A172 (cell line): ENCODE measurements at places on chromosomes 2 and 18.

DNA sequence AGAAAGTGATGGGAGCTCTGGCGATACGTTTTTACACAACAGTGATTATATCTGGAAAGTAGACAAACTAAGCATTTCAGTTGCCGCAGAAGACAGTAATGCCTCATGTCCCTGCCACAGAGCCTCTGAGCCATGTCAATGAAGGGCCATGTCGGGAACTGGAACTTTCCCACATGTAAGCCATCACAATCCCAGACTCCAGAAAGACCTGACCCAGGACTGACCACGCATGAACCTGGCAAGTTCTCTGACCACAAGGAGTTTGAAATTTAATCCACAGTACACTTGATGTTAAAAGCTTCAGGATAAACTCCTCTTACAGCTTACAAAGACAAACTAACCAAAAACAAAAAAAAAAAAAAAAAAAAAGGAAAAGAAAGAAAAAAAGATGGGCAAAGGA lies 267.3 kb downstream of the SLC8A1 start:
- no peak for DNase-seq

GRCh38 chr2:6993229-6993640 lies 76.0 kb downstream of the RNF144A start:
- no peak for DNase-seq

DNA sequence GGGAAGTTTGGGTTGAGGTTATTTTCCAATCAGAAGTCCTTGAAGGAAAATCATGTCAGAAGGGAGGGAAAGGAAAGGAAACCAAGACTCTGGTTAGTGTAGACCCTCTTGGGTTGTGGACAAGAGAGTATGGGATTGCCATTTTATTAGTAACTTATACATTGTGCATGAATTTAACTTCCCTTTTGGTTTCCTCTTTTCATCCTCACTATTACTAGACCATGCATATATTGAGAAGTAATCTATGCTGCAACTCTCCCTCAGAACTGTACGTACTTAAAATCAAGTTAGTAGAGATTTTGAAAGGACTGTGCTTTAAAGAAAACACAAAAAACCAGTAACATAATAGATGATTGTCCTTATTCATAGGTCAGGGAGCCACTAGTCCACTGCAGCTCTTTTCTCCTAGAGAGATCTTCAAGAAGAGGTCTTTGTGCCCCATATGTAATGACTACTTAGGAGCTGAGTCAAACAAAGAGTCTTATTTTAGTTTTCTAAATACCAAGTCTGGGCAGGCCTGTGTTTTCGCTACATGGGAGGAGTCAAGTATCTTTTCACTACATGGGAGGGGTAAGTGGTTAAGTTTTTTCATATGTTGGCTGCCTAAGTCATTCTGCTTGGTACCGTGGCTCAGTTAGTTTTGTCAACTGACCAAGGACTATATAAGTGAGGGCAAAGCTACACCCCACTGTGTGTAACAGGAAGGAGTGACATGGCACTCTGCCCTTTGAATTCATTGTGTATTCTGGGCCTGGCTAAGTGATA lies 25.2 kb upstream of the FAM117B start:
- no peak for DNase-seq

- peak; percentile 85 for DNase-seq
These were observed 206.7 kb downstream of the SH3RF3 start for GRCh38 chr2:109335631-109336176.

DNA sequence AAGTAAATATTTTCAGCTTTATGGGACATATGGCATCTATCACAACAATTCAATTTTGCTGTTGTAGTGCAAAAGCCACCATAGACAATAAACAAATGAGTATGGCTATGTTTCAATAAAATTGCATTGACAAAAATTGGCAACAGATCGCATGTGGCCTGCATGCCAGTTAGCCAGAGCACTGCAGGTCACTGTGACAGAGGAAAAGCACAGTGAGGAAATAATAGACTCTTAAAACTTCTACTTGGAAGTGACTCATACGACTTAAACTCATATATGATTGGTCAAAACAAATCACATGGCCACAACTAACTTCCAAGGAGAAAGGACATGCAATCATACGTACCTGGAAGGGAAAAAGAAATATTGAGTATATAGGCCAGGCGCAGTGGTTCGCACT lies 44.4 kb downstream of the EXOC6B start:
- peak; percentile 67 for DNase-seq

DNA sequence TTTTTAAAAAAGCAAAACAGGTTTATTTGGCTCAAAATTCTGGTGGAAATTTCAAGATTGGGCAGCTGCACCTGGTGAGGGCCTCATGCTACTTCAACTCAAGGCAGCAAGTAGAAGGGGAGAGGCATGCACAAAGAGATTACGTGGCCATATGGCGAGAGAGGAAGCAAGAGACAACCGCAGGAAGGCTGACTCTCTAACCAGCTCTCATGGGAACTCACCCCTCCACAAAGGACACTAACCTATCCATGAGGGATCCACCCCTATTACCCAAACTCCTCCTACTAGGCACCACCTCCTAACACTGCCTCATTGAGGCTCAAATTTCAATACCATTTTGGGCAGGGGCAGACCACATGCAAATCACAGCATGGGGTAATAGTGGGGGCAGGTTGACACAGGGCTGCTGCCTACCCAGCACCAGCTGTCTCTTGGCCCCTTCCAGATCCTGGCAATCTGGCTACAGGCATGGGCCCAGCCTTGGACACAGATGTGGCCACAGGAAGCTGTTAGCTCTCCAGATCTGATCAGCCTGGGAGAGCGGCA lies 2.0 kb upstream of the CAPN10 start:
- no peak for DNase-seq

DNA sequence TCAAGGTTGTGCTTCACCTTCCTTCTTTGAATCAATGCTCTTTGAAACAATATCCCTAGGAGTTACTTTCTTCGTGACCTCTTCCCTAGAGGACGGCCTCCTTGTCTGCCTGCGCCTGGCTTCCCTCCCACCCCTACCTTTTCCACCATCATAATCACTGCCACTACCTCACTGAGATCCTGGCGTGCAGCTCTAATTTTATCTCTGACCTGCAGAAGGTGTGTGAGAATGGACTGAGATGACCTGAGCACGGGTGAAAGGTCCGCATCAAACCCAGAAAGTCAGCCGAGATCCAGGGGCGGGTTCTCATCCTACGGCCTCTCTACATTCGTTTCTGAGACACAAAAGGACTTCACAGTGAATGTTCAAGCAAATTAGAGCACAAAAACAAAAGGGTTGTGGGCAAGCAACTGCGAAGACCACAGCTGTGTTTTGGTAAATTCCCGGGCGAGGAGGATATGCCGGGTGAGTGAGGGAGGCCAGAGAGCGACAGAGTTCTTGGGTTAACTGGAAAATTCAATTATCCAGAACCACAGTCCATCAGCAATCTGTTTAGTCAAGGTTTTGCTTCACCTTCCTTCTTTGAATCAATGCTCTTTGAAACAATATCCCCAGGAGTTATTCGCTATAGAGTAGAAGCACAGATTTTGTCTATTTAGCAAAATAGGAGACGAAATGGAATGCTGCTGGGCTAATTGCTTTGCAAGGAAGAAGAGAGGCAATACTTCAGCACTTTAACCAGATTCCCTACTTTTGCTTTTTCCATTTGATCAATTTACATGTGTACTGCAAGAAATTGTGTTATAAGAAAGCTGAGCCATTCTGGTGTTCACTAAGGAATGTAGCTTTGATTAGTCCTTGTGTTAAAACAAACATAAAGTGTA lies 212.6 kb downstream of the ACKR3 start:
- no peak for DNase-seq

DNA sequence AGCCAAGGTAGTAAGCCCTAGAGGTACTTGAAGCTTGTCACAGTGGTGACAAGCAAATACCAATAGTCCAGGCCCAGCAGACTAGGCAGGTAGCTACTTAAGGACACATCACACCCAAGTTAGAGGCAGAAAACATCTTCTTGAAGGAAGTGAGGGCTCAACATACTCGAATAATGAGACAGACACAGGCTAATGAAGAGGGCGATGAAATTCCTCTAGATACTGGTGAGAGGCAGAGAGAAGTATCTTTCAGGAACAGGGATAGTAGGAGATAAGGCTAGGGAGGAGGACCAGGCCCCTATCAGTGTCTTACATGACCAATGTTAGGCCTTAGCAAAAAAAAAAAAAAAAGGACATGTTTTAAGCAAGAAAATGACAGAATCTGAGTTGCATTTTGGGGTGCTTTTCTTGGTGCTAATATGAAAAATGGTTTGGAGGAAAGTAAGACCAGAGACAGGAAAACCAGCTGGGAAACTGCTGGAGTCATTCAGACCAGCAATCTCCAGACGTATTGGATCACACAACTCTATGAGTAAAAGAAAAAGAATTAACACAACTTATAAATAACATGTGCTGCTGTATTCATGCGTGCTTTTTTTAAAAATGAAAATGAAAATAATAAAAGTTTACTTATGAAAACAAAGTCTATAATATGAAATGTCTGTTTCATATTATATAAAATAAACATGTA lies 37.7 kb downstream of the COBLL1 start:
- no peak for DNase-seq

- peak; percentile 74 for DNase-seq
These were observed 602.9 kb downstream of the NYAP2 start for GRCh38 chr2:226002438-226002837.

- no peak for DNase-seq
These were observed 591.0 kb downstream of the EPHA4 start for GRCh38 chr2:220980966-220981675.

GRCh38 chr2:230060672-230061293 lies 7.9 kb downstream of the SLC16A14 start:
- DNase-seq = no peak

DNA sequence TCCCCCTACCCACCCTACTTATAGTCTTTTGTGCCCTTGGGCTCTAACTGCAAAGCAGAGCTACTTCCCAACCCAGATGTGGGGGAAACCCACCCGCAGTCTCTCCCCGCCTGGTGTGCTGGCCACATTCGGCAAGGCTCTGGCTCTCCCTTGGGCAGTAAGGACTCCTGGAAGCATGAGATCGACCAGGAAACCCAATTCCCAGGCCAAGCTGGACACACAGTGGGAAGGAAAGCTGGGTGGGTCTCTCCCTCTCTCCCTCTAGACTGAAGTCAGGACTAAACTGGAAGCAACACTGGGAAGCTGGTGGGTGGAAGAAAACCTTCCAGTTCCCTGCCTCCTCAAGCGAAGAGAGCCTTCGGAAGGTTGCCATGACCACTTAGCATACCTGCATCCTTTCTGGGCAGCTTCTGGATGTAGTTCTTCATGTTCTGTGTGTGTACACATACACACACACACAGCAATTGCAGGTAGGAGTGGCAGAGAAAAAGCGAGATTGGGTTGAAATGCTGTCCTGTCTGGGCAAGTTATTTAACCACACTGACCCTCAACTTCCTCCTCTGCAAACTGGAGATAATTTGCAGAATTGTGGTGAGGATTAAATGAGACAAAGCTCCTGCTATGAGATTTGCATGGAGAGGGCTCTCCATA lies 33.9 kb downstream of the ZBTB7C start:
- no peak for DNase-seq

GRCh38 chr18:11851806-11852337 lies 659 bp downstream of the CHMP1B start:
- no peak for DNase-seq

DNA sequence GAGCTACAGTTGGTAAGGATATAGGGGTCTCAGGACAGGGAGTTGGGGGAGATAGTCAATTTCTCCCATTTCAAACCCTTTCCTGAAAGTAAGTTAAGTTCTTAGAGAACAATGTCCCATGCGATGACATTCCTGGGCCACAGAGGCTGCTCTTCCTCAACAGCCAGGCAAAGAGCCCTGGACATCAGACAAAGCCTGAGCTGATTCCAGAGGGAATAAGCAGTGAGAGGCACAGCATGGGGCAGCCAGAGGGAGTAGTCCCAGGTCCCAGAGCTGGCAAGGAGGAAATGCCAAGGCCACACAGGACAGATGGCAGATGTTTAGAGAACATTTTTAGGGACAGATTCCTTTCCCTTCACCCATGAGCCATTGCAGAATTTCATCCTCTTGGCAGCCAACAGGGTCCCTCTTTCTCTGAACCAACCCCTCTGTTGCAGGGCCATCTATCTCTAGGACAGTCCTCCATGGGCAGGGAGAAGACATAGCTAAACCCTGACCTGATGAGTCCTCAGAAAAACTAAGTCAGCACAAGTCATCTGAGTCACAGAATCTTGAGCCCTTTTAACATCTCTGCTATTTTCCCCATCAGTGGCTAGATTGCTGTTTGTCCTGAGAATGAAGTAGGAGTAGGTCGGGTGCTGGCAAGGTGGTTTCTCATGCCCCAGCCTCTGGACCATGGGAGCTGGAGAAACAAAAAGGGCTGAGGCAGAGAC lies 81.6 kb upstream of the STPG4 start:
- DNase-seq = no peak

DNA sequence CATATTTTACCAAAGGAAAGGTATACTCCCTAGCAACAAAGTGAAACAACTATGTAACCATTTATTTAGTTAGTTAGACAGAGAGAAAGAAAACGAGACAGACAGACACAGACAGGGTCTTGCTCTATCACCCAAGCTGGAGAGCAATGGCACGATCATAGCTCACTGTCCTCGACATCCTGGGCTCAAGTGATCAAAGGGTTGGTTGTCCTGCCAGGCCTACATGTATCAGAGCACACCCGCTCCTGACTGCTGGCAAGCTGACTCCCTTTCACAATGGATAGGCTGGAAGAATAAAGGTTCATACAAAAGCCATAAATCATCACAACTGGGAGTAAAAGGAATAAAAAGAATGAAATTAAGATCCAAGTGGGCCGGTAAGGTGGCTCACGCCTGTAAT lies 53.5 kb downstream of the ATL2 start:
- DNase-seq = no peak

DNA sequence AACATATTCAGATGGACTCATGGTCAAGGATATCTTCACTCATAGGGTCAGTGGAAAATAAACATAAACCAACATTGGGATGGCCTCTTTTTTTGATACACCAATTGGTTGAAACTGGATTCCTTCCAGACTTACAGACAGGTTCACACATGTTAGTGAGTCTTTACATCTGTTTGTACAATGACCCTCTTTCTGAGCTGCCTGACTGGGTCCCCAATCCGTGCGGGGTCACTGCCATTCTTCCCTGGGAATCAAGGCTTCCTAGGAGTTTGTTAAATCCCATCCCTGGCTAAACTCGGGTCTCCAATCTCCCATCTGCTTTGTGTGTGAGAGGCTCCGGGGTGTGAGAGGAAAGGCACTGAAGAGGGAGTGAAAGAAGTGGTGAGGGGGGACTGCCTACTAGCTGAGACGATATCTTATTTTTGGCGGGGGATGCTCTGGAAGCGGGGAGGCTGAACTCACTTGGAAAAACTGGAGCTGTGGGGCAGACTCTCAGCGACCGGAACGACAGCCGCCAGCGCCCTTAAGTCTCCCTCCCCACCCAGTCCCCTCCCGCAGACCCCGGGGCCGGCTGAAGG lies 487 bp downstream of the STARD6 start:
- DNase-seq = no peak

DNA sequence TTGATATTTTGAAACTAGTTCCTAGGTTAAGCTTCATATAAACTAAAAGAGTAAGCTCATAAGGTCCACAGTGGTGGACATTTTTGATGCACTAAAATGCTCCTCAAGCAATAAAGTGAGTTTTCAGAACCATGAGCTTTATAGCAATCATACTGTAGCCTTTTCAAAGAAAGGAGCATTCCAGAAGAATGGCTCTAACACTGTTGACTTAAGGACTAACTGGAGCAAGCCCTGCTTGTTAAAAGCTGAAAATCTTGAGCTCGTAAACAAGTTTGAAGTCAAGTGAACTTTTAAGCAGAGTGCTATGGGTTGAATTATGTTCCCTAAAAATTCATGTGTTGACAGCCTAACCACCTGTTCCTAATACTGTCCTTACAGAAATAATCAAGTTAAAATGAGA lies 38.0 kb downstream of the KYNU start:
- no peak for DNase-seq

GRCh38 chr2:11753886-11754699 lies 7.7 kb downstream of the LPIN1 start:
- DNase-seq = peak; percentile 87
